ENCODE measurements at places on chromosomes 4 and X.

DNA sequence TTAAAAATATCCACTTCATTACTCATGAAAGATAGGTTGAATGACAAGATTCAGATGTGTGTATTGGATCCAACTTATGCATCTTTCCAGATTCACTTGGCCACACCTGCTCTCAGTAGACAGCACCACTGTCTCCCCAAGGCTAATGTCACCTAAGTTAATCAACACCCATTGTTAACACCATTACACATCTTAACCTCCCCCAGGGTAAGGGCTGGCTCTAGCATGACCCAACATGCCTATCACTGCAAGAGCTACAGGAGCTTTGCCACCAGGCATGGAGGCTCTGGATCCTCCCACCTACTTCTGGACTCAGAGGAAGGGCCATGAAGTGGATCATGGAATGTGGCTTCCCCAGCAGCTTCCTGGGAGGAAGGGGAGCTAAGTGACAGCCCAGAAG is 32.8 kb upstream of the LSM6 start:
- no peak for DNase-seq

DNA sequence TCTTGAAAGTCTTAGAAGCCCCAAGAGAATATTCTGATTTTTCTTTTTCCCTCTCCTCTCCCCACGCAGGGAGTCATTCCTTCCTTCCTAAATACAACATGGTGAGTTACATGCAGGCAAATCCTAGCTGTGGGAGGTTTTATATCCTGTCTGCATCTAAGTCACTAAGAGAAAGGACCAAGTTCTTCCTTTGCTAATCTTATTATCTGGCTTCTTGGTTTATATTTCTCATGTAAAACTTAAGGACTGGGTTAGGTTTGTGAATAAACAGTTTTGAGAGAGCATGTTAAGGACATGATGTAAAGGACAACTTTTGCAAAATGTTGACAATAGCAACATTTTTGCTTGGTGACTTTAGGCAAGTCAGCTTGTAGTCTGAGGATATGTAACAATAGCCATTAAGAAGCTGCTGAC is 5.1 kb upstream of the CXCL9 start:
- DNase-seq = no peak

- DNase-seq = no peak
Observed at GRCh38 chr4:37835806-37836205, 9.3 kb downstream of the PGM2 start.

DNA sequence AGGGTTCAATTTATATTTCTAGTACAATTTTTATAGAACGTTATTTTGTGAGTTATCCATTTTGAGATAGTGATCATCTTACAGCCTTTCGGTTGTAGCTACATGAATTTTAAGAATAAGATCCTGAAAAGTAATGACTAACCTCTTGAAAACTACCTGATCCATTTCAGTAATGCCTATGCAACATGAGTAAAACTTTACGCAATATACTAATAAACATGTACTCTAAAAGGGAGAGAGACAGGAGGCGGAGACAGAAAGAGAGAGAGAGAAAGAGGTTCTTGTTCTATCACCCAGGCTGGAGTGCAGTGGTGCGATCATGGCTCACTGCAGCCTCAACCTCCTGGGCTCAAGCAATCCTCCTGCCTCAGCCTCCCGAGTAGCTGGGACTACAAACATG is 816.1 kb downstream of the CCSER1 start:
- DNase-seq = no peak

DNA sequence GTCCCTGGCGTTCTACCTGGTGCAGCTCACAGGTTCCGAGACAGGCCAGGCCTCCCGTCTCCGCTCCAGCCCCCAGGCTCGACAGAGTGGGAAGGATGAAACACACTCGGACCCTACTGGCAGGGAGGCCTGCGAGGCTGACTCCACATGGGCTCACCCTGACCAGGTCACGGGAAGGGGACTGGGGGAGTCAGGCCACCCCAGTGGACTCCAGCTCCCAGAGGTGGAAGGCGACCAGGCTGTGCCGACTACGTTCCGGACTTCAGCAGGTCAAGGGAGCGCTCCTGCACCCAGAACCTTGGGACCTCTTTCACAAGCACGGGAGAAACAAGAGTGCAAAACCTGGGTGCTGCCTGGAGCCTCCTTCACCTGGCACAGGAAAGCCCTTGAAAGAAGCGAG is 4.6 kb upstream of the IRAK1 start:
- DNase-seq = no peak

GRCh38 chrX:21741364-21741763 is 16.6 kb downstream of the SMPX start:
- DNase-seq = no peak

GRCh38 chr4:150694438-150694837 is 112.5 kb downstream of the MAB21L2 start:
- DNase-seq = no peak

DNA sequence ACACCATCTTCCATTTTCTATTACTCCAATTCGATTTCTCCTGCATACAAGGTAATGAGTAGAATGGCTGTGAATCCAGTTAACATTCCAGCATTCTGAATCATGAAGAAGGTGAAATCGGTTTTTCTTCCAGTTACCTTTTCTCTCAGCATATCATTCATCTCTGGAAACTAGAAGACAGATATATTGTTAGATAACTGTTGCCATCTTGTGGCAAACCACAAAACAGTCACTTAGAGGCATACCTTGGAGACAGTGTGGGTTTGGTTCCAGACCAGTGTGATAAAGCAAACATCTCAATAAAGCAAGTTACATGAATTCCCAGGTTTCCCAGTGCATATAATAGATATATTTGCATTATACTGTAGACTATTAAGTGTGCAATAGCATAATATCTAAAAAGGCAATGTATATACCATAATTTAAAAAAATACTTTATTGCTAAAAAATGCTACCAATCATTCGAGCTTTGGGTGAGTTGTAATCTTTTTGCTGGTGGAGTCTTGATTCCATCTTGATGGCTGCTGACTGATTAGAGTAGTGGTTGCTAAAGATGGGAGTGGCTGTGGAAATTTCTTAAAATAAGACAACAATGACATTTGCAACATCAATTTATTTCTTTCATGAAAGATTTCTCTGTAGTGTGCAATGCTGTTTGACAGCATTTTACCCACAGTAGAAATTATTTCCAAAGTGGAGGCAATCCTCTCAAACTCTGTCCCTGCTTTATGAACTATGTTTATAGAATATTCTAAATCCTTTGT is 82.1 kb downstream of the SLC39A8 start:
- DNase-seq = peak; percentile 10

- no peak for DNase-seq
Observed at GRCh38 chr4:101183666-101184373, 163.5 kb downstream of the PPP3CA start.

- DNase-seq = no peak
Observed at GRCh38 chrX:105098201-105098600, 122.3 kb downstream of the TEX13A start.

DNA sequence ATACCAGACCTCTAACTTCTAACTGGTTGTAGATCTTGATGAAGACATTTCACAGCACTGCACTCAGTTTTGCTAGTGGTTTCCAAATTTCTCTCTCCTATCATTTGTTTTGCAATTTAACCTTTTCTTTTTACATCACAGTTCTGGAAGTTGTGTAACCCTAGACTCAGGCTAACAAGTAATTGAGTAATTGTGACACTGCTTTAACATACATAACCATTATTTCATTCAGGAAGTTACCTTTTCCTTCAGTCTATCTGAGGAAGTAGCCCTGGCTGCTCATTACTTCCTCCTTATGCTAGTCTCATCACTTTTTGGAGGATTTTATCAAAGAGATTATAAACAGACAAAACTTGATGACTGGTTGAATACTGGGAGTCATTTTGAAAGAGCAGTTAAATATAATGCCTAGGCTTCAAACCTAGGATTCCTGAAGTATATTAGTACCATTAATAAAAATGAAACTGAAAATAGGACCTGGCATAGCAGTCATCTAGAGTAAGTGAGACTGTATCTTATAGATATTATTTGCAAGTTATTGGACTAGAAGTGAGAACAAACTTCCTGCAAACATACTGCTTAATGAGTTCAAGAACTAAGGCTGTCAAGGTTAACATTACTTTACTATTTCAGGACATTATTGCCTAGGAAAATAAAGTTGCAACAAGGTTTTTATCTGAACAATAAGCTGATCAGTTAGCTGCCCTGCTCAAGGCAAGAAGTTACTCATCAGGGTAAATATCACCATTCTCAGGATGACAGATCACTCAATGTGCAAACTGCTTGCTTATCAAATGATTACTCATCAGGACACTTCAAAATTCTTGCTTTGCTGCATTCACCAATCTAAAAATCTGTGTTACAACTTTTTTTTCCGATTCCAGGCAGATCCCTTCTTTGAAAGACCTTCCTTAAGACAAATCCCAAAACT is 25.6 kb upstream of the TEX13C start:
- DNase-seq = no peak

- no peak for DNase-seq
Observed at GRCh38 chr4:129037093-129037492, 56.2 kb downstream of the SCLT1 start.

- no peak for DNase-seq
Observed at GRCh38 chr4:95985051-95985450, 145.2 kb downstream of the PDHA2 start.

GRCh38 chr4:147578593-147578992 is 38.6 kb upstream of the TMEM184C start:
- no peak for DNase-seq
